ENCODE measurements at places on chromosomes 7 and 10.

GRCh38 chr7:125257617-125258016 is 328.0 kb upstream of the POT1 start:
- no peak for DNase-seq

GRCh38 chr10:80137031-80137862 is 4.7 kb downstream of the PLAC9 start:
- DNase-seq = no peak

GRCh38 chr7:52547308-52547910 is 488.0 kb upstream of the POM121L12 start:
- no peak for DNase-seq

GRCh38 chr7:21624320-21624719 is 81.5 kb downstream of the DNAH11 start:
- no peak for DNase-seq

- no peak for DNase-seq
Measured at GRCh38 chr10:14396411-14397048, 65.8 kb upstream of the FRMD4A start.

DNA sequence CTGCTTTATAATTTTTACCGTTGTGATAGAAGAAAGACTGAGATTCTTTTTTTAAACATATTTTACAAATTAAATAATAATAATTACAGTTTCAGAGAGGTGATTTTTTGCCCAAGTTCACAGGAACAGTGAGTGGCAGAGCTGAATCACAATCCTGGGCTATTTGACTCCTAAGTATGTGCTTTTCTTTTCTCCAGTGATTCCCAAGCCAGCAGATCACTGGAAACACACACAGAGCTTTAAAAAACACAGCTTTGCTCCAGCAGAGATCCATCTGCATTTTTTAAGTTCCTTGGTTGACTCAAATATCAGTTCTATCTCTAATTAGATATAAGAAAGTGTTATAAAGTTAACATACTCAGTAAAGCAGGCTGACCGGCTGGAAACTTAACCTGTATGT is 69.0 kb downstream of the AHR start:
- DNase-seq = no peak

DNA sequence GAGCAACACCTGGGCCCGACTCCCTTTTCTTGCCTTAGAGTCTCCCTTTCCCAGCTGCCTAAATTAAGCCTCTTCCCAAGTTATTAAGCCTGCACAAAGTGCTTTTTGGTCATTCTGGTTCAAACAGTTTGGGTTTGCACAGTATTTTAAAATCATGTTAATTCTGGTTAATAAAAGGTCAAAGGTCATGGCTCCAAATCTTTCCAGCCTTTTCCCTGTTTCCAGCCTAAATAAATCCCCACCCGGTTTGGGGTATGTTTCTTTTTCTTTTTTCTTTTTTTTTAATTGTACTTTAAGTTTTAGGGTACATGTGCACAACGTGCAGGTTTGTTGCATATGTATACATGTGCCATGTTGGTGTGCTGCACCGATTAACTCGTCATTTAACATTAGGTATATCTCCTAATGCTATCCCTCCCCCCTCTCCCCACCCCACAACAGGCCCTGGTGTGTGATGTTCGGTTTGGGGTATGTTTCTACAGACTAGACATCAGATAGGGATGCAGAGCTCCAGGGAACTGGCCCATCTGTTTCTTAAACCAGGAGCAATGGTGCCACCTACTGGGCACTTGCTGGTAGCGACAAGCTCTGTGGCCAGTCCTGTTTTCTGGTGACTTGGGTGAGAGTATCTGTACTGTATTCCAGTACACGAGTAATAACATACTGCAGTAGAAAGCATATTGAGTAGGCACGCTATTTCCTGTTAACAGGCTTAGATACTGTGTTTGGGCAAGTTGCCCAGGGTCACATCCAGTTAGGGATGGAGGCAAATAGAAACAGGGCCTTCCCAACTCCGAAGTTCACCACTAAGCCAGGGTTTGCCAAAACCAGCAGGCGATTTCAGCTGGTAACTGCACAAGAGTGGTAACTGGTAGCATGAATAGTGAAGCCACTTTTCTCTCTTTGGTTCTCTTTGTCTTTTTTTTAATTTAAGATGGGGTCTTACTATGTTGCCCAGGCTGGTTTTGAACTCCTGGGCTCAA is 60.6 kb upstream of the TRIM8 start:
- peak; percentile 61 for DNase-seq

- no peak for DNase-seq
Measured at GRCh38 chr7:88589927-88590326, 169.6 kb upstream of the ZNF804B start.

DNA sequence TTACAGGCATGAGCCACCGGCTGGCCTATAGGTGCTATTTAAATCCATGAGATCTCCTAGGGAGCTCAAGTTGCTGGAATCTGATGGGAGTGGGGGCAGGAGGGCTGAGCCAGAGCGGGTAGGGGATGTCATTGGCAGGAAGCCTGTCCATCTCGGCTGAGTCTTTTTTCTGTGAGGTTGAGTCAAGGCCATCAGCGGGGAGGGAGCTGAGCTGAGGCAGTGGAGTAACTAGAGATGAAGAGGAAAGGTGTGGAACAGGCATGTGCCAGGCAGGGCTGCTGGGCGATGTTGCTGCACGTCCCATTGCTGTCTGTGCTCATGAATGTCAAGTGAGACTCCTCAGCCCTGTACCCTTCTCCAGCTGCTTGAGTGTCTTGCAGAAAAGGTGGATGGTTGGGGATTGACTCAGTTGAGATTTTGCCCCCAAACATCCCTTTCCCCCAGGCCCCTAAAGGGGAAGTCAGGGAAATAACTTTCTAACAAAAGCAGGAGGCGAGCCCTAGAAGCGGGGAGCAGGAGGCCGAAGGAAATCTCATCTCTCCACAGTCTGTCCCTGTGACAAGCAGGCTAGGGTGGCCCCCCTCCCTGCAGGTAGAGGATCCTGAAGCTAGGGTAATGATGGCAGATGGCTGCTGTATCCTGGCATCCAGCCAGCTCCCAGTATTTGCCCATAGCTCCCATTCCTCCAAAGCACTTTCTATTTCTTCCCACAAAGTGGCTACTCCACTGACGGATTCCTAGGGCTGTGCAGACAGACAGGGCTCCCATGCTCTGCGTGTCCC is 5.4 kb downstream of the ATP6V1F start:
- DNase-seq = peak; percentile 76

- no peak for DNase-seq
Measured at GRCh38 chr7:151411551-151411950, 1.7 kb upstream of the WDR86 start.

GRCh38 chr10:105356626-105357025 is 715.5 kb downstream of the SORCS3 start:
- DNase-seq = no peak

DNA sequence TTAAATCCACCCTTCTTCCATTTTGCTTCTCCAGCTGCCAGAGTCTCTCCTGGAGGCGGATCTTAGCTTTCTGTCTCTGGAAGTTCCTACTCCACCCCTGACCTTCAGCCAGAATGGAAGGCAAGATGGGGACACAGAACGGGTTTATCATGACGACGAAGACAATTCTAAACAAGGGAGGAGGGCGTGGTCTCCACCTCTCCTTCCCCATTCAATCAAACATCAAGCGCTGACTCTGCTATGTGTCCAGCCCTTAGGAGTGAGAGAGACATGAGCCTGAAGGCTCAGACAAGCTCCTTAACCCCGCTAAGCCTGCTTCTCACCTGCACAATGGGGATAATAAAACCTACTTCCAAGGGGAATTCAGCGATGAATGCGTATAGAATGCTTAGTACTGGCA is 3.1 kb downstream of the CYP17A1 start:
- DNase-seq = no peak

- peak; percentile 72 for DNase-seq
Measured at GRCh38 chr7:140673063-140673773, 473 bp downstream of the ADCK2 start.

DNA sequence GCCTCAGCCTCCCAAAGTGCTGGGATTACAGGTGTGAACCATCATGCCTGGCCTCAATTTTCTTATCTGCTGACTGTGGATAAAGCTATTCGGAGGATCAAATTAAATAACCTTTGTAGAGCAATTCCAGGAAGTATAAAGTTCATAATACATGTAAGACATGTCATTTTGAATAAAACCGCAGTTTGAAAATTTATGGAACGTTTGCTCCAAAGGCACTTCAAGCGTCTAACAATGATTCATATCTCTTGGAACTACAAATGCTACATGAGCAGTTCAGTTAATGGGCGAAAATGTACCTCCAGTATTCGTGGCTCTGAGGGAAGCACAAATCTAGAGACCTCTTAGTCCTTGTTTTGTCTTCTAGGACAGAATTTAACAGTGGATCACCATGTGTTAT is 190.3 kb downstream of the GALNT17 start:
- no peak for DNase-seq

- no peak for DNase-seq
Measured at GRCh38 chr7:140876519-140877248, 48.0 kb downstream of the BRAF start.

GRCh38 chr10:84845628-84846261 is 517.4 kb downstream of the CCSER2 start:
- DNase-seq = no peak

DNA sequence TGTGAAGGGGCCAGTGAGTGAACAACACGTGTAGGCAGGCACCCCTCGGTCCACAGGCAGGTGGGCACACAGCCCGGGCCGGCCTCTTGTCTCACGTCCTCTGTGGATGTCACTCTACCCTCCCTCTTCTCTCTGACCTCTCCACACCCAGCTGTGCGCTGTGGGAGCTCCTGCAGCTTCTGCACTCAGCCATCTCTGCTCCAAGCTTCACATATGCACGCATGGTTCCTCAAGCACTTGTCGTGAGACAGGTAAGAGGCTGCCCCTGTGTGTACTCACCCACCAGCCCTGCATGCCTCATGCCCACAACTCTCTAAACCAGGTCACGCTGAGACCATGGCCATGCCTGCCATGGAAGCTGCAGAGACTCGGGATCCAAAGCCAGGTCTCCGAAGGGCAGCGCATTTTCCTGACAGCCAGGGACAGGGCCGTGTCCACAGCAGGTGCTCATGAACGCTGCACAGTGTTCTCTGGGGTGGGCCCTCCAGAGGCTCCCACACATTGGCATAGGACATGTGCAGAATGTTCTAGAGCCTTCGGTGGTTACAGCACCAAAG is 477.5 kb downstream of the PTPRN2 start:
- DNase-seq = no peak

DNA sequence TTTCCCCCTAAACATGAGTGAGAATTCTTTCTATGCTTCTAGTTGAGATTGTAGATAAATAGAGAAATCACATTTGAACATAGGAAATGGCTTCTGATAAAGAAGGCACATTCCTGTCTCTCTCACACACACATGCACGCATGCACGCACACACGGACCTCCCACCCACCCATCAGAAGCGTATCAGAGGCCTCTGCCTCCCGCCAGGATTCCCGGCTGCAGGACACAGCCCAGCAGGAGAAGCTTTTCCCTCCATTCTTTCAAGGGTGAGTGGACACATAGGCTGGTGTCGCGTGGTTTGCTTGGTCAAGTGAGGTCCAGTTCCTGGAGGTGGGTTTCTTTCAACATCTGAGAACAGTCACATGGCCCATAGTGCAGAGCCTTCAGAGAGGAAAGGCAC is 34.2 kb downstream of the KLF6 start:
- no peak for DNase-seq

DNA sequence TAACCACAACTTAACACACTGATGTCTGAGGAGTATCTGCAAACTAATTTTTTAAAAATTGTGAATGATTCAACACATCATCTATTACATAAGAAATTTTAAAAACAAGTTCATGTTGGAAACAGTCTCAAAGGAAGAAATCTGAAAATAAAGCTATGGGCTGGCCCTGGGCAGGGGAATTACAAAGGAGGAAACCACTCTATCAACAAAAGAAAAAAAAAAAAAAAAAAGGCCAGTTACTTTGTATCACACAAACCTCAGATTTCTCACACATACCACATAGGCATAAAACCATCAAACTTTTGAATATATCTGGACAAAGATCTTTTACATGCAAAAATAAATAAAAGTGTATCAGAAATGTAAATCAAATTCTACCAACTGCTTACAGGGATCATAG is 20.8 kb downstream of the TIAL1 start:
- DNase-seq = no peak

- no peak for DNase-seq
Measured at GRCh38 chr7:16634271-16634738, 11.2 kb downstream of the ANKMY2 start.

GRCh38 chr7:45199506-45199905 is 41.9 kb downstream of the RAMP3 start:
- DNase-seq = no peak

GRCh38 chr10:112735041-112735695 is 214.9 kb upstream of the TCF7L2 start:
- DNase-seq = no peak

- no peak for DNase-seq
Measured at GRCh38 chr7:76352193-76352592, 6.6 kb downstream of the YWHAG start.

GRCh38 chr10:56370217-56371113 is 9.4 kb upstream of the ZWINT start:
- DNase-seq = peak; percentile 0

- no peak for DNase-seq
Measured at GRCh38 chr7:110382736-110383135, 708.2 kb upstream of the LRRN3 start.

- DNase-seq = no peak
Measured at GRCh38 chr10:108521827-108522492, 1357.5 kb upstream of the SORCS1 start.

- no peak for DNase-seq
Measured at GRCh38 chr7:152090747-152091146, 65.3 kb downstream of the GALNT11 start.

- no peak for DNase-seq
Measured at GRCh38 chr7:39967406-39968161, 17.5 kb downstream of the CDK13 start.
